ENCODE measurements at places on chromosomes 11 and 22.

GRCh38 chr22:31818481-31819392 lies 64.9 kb downstream of the DEPDC5 start:
- DNase-seq: no peak

- no peak for DNase-seq
Measured at GRCh38 chr11:92625894-92626293, 343.6 kb upstream of the MTNR1B start.

DNA sequence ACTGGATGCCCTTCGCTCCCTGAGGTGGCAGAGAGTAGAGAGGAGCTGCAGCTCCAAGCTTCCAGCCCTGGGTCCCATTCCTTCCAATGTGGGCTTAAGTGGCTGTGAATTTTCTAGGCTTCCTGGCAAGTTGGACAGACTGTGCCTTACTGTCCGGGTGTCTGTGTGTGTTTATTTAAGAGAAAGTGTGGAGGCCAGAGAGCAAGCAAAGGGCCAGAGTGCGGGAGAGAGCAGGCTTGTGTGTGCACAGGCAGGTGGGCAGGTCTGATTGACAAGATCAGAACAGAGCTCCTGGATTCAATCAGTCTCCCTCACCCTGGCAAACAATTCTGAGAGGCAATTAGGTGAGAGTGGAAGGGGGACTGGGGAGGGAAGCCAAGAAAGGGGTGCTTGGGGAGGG lies 347.0 kb downstream of the CADM1 start:
- no peak for DNase-seq

DNA sequence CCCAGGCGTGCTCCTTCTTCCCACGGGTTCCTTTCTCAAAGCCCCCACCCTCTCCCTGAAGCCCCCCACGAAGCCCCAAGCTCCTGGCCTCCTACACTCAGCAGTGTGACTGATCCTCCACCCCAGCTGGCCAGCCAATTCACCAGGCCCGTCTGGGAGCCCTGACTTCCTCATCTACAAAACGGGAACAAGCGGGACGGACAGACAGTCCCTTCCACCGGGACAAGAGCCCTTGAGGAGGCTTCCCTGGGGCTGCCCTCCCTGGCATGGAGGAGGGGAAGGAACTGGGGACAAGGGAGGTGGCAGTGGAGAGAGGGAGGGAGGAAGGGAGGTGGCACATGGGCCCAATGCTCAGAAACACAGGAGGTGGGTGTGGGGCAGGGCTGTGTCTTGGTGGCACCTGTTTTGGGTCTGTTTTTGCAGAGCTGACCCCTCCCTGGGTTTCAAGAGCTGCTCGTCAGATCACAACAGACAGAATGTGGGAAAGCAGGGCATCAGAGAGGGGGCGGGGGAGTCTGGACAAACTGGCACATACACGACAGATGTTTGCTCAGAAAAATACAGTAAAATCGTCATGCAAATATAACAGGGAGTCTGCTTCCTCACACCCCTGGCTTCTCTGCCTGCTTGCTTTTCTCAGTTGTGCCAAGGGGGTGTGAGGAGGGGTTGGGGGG lies 56.8 kb downstream of the ELFN2 start:
- no peak for DNase-seq

GRCh38 chr11:95586661-95587060 lies 202.9 kb downstream of the FAM76B start:
- DNase-seq: no peak

GRCh38 chr11:61571869-61572268 lies 9.0 kb downstream of the SYT7 start:
- DNase-seq: peak; percentile 57

DNA sequence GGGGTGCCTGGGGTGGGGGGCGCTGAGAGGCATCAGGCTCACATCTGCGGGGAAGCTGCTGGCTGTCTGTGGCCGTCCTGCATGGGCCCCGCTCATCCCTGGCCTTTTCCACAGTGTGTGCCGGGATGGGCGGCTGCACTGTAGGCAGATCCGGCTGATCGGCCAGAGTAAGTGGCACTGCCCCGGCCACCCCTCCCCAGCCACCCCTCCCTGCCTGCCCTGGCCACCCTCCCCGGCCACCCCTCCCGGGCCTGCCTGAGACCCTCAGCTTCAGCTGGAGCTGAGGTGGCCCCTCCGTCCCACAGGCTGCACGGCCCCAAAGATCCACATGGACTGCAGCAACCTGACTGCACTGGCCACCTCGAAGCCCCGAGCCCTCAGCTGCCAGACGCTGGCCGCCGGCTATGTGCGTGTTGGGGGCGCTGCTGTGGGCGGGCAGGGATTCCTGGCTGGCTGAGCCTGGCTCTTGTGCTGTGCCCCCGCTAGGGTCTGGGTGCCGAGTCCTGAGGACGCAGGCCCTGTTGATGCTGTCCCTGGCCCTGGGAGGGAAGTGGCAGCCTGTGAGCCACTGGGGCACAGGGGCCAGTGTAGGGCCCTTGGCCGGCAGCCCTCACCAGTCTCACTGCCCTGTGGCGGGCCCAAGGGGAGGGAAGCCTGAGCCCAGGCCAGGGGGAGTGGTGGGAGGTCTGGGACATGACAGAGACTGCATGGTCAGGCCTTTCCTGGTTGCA lies 10.9 kb downstream of the MUC2 start:
- no peak for DNase-seq

GRCh38 chr22:21443057-21443734 lies 24.0 kb upstream of the TMEM191C start:
- DNase-seq: peak; percentile 19

GRCh38 chr11:133386262-133386661 lies 146.0 kb downstream of the OPCML start:
- no peak for DNase-seq

- DNase-seq: no peak
Measured at GRCh38 chr11:813456-814096, 3.8 kb downstream of the RPLP2 start.

DNA sequence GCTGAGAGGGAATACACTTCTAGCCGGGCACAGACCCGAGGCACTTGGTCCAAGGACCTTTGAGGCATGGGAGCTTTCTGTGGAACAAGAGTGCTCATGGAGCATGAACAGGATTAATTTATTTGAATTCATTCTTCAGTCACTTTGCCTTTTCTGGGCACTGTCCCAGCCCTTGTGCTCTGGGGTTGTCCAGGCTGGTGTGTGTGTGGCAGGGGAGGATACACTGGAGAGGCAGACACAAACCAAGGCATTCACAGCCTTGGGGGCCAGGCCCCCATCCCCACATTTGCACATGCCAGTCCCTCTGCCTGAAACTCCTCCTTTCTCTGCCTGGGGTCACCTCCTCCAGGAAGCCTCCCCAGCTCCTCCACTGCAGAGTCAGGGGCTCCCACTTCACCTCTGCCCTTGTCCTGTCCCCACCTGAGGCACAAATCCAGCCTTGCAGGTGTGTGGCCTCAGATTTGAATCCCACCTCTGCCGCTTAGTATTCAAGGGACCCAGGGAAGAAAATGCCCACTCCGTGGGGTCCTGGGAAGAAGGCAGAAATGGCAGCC lies 55.5 kb downstream of the MYO7A start:
- peak; percentile 37 for DNase-seq

GRCh38 chr11:100715165-100715761 lies 28.2 kb downstream of the ARHGAP42 start:
- DNase-seq: no peak

DNA sequence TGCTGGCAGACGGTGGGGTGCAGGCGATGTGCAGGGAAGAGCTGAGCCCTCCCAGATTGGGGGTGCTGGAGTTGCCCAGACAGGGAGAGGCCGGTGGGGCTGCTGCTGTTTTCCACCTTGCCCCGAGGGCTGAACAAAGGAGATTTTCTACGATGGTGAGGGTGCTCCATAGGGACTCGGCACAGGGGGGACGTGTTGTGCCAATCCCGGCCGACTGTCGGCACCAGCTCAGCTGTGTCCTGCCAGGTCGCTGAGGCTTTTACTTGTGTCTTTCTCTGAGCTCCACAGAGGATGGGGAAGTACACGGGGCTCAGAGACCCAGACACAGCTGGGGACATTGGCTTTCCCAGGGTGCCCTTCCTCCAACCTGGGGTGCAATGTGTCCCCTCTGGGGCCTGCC lies 816.8 kb downstream of the BRD1 start:
- DNase-seq: peak; percentile 36

GRCh38 chr11:26608507-26609146 lies 36.6 kb upstream of the MUC15 start:
- no peak for DNase-seq

- peak; percentile 43 for DNase-seq
Measured at GRCh38 chr22:38177926-38178604, 3.6 kb downstream of the PLA2G6 start.

GRCh38 chr11:66432597-66432996 lies 6.1 kb downstream of the MRPL11 start:
- no peak for DNase-seq

DNA sequence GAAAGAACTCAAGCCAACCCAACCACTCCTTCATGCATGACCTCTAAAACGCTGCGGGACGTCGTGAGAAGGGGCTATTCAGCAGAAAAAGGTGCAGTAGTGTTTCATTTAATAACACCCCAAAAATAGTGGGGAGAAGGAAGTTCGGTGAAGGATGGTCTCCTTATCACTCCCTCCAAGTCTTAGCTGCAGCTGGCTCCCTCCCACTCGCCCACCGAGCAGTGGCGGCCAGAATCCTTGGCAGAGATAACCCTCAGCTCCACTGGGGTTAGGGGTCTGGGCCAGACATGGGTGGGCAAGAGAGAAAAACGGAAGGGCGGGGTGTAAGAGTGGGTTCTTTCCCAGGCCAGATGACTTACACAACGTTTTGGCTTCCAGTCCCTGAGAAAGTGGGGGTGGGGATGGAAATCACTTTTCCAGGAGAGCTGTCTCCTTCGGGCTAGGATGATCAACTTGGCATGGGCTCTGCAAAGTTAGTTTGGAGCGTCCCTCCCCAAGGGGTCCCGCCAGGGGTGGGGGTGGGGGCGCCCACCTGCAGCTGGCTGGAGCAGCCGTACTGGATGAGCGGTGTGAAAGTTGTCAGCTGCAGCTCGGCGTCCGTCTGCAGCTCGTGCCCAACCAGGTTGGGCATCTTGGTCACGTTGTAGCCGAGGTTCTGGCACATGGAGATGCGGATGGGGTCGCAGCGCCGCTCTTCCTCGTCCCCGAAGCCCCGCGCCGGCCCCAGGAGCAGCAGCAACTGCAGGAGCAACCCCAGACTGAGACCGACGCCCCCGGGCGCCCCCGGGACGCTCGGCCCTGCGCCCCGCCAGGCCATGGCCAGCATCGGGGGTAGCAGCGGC lies 705 bp downstream of the FZD4 start:
- DNase-seq: peak; percentile 29

DNA sequence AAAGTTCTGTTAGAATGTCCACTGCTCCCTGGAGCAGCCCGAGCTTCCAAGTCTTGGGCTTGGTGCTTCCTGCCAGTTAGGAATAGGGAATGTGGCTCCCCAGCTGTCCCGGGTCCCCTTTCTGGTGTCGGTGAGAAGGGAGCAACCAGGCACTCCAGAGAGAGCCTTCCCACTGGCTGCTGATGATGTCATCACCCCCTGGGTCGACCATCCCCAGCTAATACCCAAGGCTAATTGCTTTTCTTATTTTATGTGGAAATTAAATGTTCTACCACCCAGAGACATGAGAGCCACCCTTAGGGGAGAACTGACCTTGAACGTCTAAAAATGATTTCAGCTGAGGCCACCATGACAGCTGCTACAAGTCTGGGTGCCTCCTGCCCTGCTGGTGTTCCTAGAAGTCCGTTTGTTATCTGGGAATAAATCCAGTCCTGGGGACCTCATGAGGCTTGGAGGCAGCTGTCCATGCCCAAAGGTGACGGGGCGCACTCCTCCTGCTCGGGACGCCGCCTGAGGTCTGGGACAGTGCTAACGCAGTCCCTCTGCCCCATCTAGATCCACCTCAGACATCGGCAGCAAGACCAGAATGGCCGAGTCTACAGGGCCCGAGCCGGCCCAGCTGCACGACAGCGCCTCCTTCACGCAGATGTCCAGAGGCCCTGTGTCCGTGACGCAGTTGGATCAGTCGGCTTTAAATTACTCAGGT lies 42.3 kb downstream of the C11orf91 start:
- DNase-seq: no peak

DNA sequence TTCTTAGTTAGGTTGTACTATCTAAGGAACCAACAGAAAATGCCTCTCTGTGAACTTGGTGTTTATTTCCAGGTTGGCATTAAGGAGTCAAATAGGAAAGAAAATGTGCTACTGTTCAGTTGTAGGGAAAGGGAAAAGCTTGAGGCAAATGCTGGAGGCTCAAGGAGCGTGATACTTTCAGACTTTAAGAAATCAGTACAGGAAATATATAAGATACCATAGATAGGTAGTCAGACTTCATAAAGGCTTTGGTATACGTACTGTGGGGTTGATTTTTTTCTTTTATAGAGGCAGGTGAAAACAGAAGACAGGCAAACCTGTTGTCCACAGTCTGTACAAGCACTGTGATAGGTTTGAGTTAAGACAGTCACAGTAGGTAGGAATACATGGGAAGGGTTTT lies 30.8 kb downstream of the EP300 start:
- DNase-seq: no peak

GRCh38 chr11:16791191-16791961 lies 52.9 kb downstream of the C11orf58 start:
- DNase-seq: peak; percentile 19

- no peak for DNase-seq
Measured at GRCh38 chr22:36220451-36220921, 18.8 kb downstream of the APOL2 start.

DNA sequence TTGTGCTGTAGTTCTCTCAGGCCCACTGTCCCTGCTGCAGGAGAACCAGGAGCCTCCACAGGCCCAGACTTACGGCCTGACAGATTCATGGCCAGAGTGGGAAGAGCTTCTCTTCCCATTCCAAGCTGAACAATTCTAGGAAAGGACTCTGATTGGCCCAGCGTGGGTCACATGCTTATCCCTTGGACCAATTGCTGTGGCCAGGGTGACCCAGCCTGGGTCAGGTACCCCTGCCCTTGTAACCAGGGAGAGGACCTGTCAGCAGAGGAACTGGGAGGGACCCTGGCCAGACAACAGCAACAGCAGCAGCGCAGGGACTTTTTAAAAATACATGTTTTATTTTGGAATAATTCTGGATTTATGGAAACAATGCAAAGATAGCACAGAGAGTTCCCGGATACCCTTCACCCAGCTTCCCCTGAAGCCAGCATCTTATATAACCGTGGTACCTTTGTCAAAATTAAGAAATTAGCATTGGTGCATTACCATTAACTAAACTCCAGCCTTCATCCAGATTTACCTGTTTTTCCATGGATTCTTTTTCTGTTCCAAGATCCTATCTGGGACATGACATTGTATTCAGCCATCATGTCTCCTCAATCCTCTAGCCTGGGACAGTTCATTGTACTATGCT lies 8.8 kb upstream of the ELFN2 start:
- no peak for DNase-seq

DNA sequence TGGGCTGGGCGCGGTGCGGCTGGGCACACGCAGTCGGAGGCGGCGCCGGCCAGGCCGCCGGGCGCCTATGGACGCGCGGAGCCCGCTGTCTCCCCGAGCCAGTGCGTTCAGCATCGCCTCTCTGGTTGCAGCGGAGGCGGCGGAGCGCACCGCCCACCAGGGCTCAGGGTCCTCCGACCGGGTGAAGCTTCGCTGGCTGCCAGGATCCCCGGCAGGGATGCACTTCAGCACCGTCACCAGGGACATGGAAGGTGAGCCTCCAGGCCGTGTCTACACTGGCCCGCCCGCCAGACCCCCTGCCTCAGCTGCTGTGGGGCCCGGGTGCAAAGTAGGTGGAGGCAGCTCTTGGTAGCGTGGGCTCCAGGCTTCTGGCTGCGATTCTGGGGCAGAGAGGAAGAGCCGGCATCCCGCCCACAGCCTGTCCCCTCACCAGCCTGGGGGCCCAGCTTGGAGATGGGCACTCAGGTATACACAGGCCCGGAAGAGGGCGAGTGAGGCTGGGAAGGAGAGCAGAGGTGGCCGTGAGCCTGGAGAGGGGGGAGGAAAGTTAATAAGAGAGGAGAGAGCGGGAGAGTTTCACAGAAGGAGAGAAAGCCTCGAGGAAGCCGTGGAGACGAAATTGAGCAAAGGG lies 1.0 kb upstream of the TBX1 start:
- DNase-seq: no peak

- DNase-seq: no peak
Measured at GRCh38 chr22:39953101-39953500, 7.1 kb upstream of the TMA7B start.

All from head of caudate nucleus (tissue), 42 donors.